MM.1S (cell line): ENCODE measurements at places on chromosomes 3 and 15.

GRCh38 chr3:54746722-54747121, 181.1 kb downstream of the LRTM1 start:
- no peak for DNase-seq

GRCh38 chr15:49044002-49044401, 2.2 kb downstream of the SECISBP2L start:
- no peak for DNase-seq

DNA sequence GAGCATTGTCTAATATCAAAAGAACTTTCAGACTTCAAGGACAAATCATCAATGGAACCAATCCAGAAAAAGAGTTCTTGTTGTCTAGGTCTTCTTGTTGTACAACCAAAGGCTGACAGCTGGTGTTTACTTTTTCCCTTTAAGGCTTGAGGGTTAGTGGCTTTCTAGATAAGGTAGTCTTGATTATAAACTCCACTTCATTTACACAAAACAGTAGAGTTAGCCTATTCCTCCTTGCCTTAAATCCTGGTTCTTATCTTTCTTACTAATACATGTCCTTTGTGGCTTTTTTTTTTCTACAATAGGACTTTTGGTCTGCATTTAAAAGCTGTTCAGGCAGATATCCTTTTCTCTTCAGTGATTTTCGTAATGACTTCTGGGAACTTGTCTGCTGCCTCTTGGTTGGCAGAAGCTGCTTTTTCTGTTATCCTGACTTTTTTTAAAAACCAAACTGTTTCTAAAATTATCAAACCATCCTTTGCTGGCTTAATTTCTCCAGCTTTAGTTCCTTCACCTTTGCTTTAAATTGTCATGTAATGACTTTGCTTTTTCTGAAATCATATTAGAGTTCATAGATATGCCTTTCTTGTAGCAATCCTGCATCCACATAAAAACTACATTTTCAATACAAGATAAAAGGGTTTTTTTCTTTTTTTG, 44.8 kb downstream of the STRIT1 start:
- DNase-seq = no peak

DNA sequence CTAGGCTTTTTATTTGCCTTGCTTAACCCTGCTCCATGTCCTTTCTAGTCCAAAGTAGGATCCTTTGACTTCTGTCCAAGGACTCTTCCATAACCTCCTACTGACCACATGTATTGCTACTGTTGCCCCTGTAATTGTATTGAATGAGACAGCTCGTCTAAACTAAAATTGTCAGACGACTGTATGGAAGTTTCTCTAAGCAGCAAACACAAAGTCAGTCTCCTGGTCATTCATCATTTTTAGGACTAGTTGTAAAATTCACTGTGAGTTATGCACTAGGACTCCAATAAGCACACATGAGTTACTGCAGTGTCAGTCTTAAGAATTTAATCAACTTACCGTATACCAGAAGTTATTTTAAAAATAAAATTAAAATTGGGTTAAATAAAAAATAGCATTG, 32.8 kb downstream of the SLTM start:
- no peak for DNase-seq

- no peak for DNase-seq
Observed at GRCh38 chr3:197482001-197482400, 73.8 kb downstream of the BDH1 start.

- DNase-seq = peak; percentile 14
Observed at GRCh38 chr15:80090879-80091503, 31.5 kb downstream of the ZFAND6 start.

- no peak for DNase-seq
Observed at GRCh38 chr3:28376424-28376823, 27.8 kb upstream of the AZI2 start.

DNA sequence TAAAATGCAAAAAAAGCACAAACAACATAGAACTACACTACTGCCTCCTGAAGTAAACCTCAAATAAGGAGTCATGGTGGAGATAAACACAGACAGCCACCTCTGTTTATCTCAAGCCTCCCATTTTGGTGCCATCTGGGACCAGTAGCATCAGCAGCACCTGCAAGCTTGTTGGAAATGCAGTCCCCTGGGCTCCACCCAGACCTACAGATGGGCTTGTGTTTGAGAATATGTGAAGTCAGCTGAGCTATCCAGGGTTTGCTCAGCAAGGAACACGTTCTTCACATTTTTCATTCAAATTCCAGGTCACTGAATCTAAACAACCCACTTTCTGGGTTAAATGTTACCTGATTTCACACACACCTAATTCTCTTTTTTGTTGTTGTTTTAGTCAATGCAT, 45.5 kb downstream of the RASGRF1 start:
- DNase-seq = no peak

- no peak for DNase-seq
Observed at GRCh38 chr3:117962750-117963149, 1071.9 kb downstream of the IGSF11 start.

DNA sequence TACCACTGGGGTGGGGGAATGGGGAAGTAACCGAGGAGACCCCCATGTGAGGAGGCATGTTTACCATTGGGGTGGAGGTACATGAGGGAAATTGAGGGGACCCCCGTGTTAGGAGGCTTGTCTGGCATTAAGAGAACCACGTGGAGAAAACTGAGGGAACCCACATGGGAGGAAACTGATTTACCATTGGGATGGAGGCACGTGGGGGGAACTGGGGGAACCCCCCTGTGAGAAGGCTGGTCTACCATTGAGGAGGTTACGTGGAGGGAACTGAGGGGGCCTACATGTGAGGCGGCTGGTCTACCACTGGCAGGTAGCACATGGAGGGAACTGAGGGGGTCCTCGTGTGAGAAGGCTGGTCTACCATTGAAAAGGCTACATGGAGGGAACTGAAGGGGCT, 159.4 kb downstream of the FBLN2 start:
- no peak for DNase-seq

- no peak for DNase-seq
Observed at GRCh38 chr3:158249183-158249582, 139.3 kb downstream of the RSRC1 start.

DNA sequence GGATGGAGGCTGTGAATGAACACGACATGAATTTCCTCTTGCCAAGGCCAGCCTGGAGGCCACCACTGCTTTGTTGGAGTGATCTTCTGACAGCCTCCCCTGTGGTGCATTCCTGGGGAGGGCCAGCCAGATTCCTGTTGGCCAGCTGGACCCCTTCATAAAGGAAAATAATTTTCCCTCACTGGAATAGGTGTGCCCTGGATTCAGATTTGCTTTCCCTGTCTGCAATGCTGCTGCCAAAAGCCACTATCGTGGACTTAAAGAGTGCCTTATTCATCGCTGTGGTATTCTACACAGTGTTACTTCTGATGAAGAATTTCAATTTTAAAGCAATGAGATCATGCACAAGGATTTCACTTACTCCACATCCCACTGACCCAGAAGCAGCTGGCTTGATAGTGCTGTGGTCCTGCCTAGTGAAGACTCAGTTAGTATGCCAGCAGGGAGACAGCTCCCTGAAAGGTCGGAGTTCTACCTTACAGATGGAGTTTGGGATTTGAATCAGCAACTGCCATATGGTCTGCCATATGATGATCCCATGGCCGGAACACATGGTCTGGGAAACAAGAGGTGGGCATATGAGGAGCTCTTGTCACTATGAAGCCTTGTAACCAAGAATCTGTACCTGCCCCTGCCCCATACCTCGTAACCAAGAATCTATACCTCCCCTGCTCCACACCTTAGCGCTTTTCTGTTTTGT, 145.2 kb downstream of the KLF13 start:
- no peak for DNase-seq

- no peak for DNase-seq
Observed at GRCh38 chr3:142433110-142433509, 14.7 kb downstream of the XRN1 start.
